Kidney glomerular epithelial cell (primary cell): ENCODE measurements at places on chromosomes 12 and 14.

- peak; percentile 64 for DNase-seq
Observed at GRCh38 chr14:92960706-92961566, 38.0 kb downstream of the CHGA start.

GRCh38 chr14:68208626-68209317 lies 389.2 kb downstream of the RAD51B start:
- DNase-seq, result no peak

- DNase-seq, result peak; percentile 99
Observed at GRCh38 chr14:59028476-59029202, 159.8 kb upstream of the DAAM1 start.

- DNase-seq, result no peak
Observed at GRCh38 chr12:57046947-57047890, 2.7 kb downstream of the MYO1A start.
